ENCODE measurements at places on chromosomes 16 and 17.

DNA sequence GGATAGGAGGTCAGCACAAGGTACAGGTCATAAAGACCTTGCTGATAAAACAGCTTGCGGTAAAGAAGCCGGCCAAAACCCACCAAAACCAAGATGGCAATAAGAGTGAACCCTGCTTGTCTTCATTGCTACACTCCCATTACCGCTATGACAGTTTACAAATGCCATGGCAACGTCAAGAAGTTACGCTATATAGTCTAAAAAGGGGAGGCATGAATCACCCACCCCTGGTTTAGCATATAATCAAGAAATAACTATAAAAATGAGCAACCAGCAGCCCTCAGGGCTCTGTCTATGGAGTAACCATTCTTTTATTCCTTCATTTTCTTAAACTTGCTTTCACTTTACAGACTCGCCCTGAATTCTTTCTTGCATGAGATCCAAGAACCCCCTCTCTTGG lies 1.0 kb upstream of the HSBP1 start:
- no peak for DNase-seq

- no peak for DNase-seq
Observed at GRCh38 chr17:12744298-12744697, 45.0 kb upstream of the ARHGAP44 start.

- DNase-seq: no peak
Observed at GRCh38 chr16:56349086-56349415, 76.3 kb downstream of the AMFR start.

- DNase-seq: no peak
Observed at GRCh38 chr16:66703406-66704215, 7.1 kb upstream of the CMTM4 start.

GRCh38 chr17:81060416-81060815 lies 25.5 kb downstream of the BAIAP2 start:
- no peak for DNase-seq

DNA sequence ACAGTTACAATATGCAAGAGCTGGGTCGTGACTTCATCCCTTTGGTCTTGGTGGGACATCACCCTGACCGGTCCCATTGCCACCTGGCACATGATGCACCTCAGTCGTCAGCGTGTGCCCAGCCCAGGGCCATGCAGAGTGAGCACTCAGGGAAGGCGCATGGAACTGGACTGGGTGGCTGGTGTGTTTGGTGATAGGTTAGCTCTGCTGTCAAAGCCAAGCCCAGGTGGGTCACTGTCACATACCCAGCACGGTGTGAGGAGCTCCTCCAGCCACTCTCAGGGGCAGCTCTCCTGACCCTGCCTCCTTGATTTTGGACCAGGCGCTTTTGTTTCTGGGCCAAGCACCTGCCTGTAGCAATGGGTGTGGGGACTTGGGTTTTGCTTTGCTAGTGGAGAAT lies 180.9 kb downstream of the RAB11FIP4 start:
- no peak for DNase-seq

GRCh38 chr17:47225911-47226688 lies 17.0 kb downstream of the MYL4 start:
- no peak for DNase-seq

GRCh38 chr17:28396635-28397239 lies 9.3 kb downstream of the SLC46A1 start:
- DNase-seq: no peak

- peak; percentile 47 for DNase-seq
Observed at GRCh38 chr17:39769974-39770587, 32.3 kb downstream of the GRB7 start.

GRCh38 chr16:54362591-54363206 lies 76.1 kb upstream of the IRX3 start:
- DNase-seq: no peak

All from T-helper 17 cell (primary cell).